ENCODE measurements at places on chromosomes 6 and 20.

DNA sequence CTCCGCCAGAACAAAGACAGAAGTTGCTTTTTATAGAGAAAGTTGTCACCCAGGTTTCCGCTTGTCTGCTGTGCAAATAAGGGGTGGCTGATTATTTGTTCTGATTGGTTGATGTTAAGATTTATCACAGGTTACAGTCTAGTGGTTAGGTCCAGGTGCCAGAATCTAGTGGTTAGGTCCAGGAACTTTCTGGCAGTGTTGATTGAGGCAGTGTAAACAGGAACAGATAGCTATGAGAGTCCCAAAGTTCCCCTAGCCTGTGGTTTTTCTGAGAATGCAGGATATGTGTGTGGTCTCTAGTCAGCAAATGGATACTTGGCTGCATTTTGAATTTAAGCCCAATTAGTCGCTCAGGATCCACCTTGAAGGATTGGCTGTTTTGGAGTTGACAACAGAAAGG is 148.0 kb downstream of the TMEM200A start:
- no peak for DNase-seq

DNA sequence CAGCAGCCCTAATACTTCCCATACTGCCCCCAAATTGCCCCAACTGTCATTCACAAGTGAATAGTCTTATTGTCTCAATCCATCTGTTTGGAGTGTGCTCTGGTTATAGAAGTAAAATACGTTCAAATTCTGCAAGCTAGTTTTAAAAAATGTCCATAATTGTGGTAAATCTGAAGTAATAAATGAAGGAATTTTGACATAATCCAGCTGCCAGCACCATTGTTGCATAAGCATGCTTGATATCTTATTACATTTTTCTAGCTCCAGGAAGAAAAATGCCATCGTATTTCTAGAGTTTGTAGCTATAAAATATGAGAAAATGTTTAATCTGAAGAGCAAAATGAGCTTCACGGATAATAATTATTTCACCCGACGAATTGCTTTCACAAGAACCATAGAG is 664.7 kb downstream of the RFPL4B start:
- DNase-seq: no peak

GRCh38 chr20:35856866-35857265 is 85.1 kb downstream of the PHF20 start:
- DNase-seq: no peak

DNA sequence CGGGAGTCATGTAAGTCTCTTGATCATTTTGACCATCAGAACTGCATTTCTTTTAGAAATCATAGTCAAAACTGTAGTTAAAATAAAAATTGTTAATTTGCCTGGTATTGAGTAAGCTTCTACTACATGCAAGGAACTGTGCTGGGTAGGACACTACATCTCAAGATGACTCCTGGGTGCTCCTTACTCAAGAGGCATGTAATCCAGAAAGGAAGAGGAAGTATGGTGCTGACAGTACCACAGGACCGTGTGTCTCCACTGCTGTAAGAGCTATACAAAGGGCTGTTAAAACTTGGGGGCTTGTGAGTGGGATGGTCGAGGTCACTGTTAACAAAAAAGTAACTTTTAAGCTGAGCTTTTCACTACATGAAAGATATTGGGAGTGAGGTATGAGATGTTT is 508.3 kb upstream of the SOX4 start:
- DNase-seq: no peak

DNA sequence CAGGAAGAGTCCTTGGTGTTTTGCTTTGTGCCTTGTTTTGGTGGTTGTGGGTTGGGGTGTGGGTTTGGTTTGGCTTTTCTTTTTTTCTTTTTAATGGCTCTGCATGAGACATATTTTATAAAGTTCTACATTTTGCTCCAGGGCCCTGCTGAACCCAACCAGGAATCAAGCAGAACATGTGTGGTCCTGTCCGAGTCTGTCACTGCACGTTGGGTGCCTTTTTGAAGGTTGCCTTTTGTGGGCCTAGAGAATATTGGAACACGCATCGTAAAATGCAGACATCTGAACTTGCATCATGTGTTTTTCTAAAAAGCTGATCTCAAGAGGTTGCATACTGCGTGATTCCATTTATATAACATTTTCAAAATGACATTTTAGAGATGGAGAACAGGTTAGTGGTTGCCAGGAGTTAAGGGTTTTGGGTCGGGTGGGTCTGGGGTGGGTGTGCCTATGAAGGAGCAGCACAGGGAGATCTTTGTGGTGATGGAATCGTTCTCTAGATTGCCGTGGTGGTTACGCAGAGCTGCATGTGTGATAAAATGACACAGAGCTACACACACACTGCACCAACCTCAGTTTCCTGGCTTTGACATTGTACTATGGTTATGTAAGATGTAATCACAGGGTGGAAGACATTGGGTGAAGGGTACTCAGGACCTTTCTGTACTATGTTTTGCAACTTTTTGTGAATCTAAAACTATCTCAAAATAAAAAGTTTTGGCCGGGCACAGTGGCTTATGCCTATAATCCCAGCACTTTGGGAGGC is 80.2 kb downstream of the EYA2 start:
- DNase-seq: no peak

- DNase-seq: no peak
These were observed 106.2 kb upstream of the ARMC2 start for GRCh38 chr6:108742041-108742440.

DNA sequence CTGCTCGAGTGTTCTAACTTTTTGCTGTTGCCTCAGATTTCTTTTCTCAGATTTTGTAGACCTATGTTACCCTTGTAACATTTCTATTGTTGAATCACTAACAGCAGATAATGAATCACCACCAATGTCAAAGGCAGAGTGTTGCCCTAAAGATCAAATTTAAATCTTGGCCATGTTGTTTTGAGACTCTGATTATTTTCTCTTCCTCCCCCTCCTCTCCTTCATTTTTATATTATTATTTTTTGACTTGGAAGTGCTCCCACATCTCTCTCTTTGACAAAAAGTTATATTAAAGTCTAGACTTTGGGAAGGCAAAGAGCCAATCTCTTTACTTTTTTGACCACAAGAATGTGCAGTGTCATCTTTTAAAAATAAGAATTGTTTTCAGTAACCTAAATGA is 422.7 kb downstream of the NKAIN2 start:
- DNase-seq: no peak

DNA sequence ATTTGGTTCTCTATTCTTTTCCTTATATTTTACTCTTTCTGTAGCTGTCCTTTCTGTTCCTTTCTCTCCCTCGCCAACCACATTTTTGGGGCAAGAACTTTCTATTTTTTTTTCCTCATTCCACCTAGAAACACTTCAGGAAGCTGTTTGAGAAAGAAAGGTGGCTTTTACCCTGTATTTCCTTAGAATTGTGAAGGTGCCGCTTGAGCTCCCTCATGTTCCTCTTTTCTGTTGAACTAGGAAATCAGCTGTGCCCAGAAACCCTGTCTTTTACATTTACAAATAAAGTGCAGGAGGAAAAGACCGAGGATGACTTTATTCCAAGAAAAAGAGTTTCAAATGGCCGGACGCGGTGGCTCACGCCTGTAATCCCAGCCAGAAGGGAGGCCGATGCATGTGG is 38.2 kb downstream of the OR2B2 start:
- no peak for DNase-seq

All from activated T-helper 1 cell treated with anti-CD3 and anti-CD28 coated beads, Interleukin-2, amount 50 U/mL, for 16 hours (primary cell).